ENCODE measurements at places on chromosomes 5 and 9.

DNA sequence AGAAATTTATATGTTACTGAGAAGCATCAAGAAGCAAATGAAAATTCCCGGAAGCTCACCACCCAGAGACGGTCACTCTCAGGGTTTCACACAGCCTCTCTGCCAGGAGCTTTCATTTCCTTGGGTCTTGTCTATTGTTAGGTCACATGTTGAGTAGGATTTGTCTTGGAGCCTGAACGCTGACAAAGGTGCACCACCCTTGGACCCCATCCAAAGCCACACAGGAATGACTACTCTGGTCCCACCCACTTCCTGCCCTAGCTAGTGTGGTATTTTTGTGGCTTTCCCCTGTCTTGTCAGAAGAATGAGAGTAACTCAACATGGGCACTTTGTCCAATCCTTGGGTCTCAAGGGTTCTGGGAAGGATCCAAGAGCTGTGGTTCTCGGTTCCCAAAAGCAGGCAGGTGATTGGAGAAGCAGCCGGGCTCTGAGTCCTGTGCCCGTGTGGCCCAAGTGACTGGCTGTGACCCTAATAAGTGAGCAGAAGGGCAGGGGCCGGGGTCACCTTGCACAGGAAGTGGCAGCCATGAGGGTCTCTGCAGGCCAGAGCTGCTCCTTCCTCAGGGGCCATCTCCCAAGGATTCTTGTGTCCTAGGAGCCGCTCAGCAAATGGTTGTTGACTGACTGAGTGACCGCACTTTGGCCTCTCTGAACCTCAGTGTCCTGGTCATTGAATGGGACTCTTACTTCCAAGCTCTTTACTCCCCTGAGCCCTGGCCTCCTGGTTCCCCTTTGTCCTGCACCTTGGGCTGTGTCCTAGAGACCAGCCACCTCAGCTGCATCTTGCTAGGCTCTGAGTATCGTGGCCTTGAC, 6.9 kb downstream of the FGD3 start:
- DNase-seq, result peak; percentile 24

DNA sequence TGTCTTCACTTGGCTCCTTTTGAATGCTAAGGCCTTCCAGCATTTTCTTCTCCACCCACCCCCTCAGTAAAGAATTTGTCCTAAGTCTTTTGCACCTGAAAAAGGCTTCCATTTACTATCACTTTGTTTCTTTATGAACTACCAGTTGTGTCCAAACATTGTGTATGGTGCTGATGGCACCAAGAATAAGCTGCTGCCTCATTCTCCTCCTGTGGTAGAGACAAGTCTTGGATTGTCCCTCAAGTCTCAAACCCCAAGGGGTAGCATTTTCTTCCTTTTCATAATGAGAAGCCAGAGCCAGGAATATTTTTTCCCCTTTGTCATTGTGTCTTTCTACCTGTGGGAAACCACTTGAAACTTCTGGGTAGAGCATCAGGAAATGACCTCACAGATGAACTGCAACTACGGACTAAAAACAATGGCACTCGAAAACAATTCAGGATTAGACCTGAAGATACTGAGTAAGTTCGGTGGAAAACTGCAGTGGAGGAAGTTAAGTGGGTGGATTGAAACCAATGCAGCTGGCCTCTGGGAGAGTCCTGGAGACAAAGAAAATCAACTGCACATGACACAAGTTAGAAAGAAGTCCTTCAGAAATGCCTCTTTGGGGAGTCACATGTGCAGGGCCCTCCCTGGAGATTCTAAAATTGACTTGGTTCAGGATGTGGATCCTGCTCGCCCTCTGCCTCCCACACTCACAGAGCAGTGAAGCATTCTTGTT, 80.5 kb downstream of the SH3RF2 start:
- peak; percentile 58 for DNase-seq

DNA sequence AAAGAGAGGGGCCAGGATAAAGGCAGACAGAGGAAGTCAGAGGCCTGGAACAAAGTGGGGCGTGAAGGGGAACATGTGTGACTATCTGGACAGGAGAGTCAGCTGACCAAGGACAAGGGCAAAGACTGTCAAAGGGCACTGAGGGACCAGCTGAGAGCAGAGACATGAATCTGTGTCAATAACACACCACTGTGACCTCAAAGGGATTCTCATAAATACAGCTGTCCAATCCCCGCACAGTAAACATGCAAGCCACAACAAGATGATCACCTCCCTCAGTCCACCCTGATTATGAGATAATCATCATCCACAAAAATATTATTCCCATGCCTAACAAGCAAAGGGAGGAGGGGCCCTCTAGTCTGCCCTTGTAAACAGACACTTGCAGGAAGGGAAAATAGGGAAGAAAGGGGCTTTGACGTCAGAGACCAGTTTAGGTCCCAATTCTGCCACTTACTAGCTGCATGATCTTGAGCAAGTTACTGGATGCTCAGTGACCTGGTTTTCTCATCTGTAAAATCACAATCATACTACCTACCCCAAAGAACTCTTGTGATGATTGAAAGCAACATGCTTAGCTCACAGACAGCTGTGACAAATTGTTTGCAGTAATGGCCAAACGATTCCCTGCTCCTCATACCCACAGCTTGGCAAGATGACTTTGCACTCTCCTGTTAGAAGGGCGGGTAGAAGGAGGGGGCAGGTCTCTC, 41.8 kb downstream of the RAPGEF1 start:
- DNase-seq, result no peak

DNA sequence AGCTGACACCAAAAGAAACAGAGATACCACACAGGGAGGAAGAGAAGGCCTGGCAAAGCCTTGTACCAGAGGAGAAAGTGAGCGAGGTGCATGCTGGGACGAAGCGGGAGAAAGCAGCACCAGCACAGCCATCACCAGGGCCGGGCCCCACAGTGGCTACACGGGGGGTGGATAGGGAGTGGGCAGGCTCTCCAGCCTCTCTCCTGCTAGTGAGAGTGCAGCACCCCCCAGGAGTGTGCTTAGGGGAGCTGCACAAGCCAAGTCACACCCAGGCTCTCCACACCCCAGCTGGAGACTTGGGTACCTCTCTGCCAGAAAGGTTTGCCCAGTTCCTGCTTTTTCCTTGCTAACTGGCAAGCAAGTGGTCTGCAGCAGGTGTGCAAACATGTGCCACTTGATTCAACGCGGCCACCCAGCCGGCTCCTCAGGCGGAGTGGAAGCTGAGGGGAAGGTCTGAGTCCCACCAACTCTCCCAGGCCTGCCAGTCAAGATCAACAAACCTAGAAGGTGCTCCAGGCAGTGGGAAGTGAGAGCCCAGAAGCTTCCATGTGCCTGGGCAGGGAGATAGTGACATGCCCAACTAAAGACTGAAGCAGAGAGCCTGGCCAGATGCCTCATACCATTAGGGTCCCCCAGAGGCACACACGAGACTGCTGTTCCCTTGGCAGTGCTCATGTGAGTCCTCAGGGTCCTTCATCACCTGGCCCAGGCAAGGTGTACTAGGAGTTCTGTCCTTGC, 39.9 kb downstream of the BICD2 start:
- no peak for DNase-seq

- peak; percentile 60 for DNase-seq
These were observed 32.5 kb downstream of the RAB14 start for GRCh38 chr9:121169094-121169601.

GRCh38 chr5:102750151-102750834, 4.8 kb upstream of the PAM start:
- DNase-seq, result no peak

GRCh38 chr9:129392093-129392541, 214.1 kb upstream of the IER5L start:
- DNase-seq, result no peak

GRCh38 chr9:98536542-98537173, 172.1 kb downstream of the GABBR2 start:
- DNase-seq, result peak; percentile 65

DNA sequence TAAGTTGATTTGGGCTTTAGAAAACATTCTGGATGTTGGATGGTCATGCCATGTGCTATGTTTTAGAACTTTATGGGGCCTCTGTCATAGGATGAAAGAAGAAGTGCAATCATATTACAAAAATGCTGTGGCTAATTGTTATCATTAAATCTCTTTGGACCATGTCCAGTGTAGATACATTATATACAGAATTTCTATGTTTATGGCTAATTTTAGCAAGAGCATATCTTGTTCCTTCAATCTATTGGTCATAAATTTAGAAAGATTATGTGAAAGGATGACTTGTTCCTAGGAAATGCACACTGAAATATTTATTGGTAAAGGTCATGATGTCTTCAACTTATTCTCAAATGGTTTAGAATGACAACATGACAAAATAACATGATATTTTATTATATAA, 42.4 kb upstream of the ELL2 start:
- DNase-seq, result no peak

DNA sequence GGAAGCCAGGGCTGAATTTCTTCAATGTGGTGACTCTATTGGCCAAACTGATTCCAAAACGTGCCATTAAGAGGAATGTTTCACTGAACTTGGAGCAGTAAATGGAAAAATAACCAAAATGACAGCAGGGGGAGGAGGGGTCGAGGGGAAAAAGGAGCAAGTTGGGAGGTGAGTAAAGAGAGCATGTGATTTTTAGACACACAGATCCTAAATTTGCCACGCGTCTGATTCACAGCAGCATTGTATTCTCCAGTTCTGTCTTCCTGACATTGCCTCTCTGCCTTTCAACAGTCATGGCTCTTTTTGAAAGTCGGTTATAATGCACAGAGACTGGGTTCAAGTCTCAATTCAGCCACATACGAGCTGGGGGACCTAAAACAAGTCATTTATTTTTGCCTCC, 22.0 kb upstream of the ADRB2 start:
- DNase-seq, result no peak

DNA sequence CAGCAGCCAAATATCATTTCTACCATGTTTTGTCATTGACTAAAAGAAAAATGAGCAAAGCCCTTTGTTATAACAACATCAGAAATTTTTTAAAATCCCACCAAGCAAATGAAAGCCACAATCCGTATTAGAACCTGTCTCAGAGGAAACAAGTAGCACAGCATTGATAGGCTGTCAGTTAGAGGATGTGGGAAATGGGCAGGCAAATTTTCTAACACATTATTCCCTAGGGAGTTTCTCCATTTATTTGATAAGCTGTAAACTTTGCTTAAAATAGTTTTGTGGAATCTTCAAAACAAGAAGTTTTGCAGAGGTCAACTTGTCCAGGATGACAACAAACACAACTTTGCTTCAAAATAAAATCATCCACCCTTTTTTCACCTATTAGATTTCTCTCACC, 53.6 kb upstream of the APC start:
- DNase-seq, result no peak

DNA sequence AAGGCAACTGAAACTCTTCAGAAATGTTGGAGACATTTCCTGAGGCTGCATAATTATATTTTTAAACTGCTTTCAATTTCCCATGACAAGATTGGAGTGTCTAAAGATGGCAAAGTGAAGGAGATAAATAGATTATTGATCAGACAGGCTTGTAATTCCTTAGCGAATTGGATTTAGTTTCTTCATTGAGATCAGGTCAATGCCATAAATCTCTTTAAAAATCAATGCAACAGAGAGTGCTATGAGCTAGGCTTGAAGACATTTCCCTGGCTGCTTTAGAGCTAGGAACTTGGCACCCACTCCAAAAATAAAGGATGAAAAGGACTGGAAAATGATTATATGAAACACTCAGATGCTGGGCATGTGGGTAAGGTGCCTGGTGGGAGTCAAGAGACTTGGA, 828.4 kb downstream of the TLR4 start:
- no peak for DNase-seq

DNA sequence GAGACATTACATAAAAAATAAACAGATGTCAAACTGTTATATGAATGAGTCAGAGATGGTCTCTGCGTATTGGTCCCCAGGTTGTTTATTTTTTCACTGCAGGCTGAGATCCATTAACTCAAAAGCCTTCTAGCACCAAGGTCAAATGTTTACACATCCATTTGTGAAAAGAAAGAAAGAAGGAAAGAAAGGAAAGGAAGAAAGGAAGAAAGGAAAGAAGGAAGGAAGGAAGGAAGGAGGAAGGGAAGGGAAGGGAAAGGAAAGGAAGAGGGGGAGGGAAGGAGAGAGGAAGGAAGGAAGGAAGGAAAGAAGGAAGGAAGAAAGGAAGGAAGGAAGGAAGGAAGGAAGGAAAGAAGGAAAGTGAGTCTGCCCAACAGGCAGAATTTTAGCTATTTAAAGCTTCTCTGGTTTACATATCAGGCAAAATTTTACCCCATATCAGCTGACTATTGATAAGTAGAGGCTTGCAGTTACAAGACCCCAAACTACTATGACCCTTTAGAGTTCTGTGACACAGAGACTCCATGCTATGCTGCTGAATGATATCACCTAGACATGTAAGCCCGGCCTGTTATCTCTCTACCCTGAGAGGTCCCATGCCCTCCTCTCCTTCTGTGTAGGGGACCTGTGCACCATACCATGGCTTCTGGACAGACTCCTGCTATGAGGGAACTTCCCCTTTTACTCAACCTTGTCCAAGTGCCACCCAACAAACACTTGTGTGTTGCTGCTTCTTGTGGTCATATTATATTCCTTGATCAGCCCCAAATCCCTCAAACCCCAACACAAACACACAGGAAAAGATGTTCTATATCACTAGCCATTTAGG, 59.0 kb downstream of the DRD1 start:
- DNase-seq, result no peak

- no peak for DNase-seq
These were observed 68.6 kb upstream of the LRRTM2 start for GRCh38 chr5:138943599-138944173.

- no peak for DNase-seq
These were observed 24.0 kb downstream of the HSPA4 start for GRCh38 chr5:133075572-133076536.

GRCh38 chr5:34487159-34487879, 168.8 kb upstream of the RAI14 start:
- DNase-seq, result no peak

- DNase-seq, result no peak
These were observed 51.0 kb downstream of the IRF1 start for GRCh38 chr5:132439521-132440089.

- no peak for DNase-seq
These were observed 64.3 kb downstream of the MLLT3 start for GRCh38 chr9:20557890-20558565.

Data from SK-MEL-5 (cell line).